Stimulated activated CD8-positive, alpha-beta memory T cell treated with anti-CD3 and anti-CD28 coated beads, Interleukin-7, amount 100 ng/mL, for 1 hour (primary cell): ENCODE measurements at places on chromosomes 6 and 20.

- peak; percentile 44 for DNase-seq
These were observed 37.4 kb downstream of the COX4I2 start for GRCh38 chr20:31674895-31675827.

- DNase-seq = no peak
These were observed 12.2 kb upstream of the AKIRIN2 start for GRCh38 chr6:87714093-87714842.

DNA sequence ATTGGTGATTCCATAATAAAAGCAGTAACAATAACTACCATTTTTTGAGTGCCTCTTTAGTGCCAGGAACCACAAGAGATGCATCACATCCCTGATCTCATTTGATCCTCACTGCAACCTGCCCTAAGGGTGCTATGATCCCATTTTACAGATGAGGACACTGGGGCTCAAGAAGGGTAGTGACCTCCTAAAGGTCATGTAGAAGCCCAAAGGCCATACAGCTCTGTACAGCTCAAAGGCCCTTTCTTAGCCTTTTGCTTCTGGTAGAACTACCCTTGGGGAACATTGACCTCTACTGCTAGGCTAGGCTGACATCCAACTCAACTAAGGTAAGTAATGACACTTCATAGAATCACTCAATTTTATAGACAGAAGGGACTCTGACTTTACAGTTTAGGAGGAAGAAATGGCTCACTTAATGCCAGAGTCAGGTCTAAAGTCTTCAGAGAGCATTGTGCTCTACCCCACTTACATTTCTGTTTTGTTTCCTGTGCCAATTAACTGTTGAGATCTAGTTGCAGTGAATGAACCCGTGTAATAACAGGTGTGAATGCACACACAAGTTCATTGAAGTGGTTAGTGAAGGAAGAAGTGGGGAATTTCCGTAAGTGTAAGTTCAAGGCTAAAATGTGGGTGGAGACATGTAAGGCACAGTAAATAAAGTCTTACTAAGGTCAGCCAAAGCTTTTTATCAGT, 10.7 kb downstream of the SLC9A8 start:
- no peak for DNase-seq

GRCh38 chr6:93799226-93799625, 379.9 kb upstream of the EPHA7 start:
- no peak for DNase-seq

GRCh38 chr6:150753371-150754064, 112.0 kb upstream of the MTHFD1L start:
- DNase-seq = no peak

- DNase-seq = no peak
These were observed 105.9 kb downstream of the MYB start for GRCh38 chr6:135286962-135287538.

GRCh38 chr6:149209871-149210775, 107.4 kb upstream of the TAB2 start:
- no peak for DNase-seq

GRCh38 chr6:1736346-1737105, 126.8 kb downstream of the FOXC1 start:
- DNase-seq = no peak

DNA sequence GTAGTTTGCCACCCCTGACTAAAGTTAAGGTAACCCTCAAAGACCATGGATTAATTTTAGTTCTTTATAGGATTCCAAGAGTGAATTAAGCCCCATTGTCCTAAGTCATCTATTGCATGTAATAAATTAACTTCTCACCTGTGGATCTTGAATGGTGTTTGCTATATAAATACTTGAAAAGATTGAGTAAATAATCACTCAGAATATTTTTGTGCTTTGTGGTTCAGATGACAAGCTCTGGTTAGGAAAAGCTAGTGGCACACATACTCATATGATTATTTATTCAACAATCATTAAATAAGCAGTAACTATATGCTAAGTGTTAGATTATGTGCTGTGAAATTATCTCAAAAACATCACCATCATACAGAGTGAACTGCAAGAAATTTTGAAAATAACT, 203.2 kb downstream of the OGFRL1 start:
- DNase-seq = no peak

GRCh38 chr6:42341771-42342553, 109.8 kb downstream of the TRERF1 start:
- no peak for DNase-seq

DNA sequence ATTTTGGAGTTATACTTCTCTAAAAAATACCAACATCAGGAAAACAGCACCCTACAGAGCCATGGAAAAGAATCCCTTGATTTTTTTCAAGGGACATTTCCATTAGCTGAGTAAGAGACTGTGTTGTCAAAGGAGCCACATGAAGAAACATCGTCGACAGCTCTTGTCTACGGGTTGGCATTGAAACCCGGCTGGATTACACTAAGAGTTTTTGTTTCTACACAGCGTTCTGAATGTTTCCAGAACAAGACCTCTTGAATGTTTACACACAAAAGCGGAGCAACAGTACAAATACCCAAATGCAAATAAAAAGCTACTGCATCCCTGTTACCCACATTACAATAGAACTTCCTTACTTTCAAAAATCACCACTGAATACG, 2.4 kb upstream of the MYLK4 start:
- DNase-seq = no peak

DNA sequence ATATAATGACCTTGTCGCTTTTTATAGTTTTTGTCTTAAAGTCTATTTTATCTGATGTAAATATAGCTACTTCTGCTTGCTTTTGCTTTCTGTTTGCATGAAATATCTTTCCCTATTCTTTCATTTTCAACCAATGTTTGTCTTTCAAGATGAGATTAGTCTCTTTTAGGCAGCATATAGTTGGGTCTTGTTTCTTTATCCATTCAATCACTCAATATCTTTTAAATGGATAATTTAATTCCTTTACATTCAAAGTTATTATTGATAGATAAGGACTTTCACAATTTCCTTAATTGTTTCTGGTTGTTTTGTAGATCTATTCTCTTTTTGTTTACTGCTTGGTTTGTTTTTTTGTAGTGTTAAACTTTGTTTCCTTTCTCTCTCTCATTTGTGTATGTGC, 43.5 kb upstream of the TPD52L1 start:
- DNase-seq = no peak

DNA sequence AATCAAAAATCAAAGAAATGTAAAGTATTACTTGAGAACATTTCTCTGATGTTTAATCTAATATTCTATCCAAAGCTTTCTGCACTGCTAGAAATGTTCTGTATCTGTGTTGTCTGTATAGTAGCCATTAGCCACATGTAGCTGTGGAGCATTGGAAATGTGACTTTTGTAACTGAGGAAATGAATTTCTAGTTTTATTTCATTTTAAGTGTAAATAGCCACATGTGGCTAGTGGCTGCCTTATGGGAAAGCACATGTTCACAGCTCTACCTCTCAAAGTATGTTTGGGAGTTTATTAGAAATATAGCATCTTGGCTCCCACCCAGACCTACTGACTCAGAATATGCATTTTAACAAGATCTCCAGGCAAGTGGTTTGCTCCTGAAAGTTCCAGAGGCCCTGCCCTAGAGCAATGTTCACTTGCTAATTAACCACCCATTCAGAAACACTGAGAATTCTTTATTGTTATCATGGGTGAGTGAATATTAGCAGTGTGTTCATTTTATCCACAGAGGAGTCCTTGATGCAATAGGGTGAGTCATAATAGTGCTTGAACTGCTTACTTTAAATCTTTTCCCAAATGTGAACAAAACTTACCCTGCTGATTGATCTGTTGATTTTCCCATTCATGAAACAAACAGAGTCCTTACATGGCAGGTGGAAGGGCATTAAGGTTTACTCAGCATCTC, 282.7 kb downstream of the PLCB1 start:
- no peak for DNase-seq

DNA sequence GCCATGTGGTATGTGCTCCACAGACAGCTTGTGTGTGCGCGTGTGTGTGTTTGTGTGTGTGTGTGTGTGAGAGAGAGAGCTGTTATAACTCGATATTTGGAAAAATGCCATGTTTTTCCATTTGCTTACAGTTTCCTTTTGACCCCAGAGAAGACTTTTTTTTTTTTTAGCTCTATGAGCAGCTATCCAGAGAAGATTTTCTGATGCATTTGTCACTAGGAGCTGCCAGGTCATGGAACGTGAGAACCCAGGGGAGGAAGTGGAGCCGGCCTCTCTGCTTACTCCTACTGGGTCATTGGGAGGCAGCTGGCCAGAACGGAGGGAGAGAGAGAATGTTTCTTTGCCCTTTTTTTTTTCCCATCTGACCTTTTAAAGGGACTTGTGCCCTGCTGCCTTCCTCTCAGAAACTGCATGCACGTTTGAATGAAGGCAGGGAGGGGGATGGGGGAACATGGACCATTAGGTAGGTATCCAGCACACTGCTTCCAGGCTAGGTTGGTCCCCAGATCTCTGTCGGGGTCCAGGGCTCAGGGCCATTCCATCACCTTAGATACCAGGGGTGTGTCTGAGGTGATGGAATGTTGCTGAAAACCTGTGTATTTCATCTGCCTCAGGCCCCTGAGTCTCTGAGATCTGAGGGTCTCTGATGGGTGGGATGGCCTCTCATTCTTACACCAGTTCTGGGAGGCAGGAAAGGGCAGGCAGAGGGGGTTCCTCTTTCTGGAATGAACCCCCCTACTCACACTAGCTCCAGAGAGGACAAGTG, 11.2 kb upstream of the MRPS18A start:
- DNase-seq = no peak

DNA sequence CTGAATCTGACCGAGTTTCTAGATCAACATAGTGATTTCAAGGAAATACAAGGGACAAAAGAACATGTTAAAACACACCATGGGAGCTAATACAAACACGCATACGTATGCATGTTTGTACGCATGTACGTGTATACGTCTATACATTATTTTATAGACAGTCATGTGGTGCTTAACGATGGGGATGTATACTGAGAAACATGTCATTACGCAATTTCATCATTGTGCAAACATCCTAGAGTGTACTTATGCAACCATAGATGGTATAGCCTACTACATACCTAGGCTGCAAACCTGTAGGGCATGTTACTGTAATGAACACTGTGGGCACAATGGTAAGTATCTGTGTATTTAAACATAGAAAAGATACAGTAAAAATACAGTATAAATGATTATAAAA, 25.0 kb upstream of the NELFCD start:
- DNase-seq = no peak

DNA sequence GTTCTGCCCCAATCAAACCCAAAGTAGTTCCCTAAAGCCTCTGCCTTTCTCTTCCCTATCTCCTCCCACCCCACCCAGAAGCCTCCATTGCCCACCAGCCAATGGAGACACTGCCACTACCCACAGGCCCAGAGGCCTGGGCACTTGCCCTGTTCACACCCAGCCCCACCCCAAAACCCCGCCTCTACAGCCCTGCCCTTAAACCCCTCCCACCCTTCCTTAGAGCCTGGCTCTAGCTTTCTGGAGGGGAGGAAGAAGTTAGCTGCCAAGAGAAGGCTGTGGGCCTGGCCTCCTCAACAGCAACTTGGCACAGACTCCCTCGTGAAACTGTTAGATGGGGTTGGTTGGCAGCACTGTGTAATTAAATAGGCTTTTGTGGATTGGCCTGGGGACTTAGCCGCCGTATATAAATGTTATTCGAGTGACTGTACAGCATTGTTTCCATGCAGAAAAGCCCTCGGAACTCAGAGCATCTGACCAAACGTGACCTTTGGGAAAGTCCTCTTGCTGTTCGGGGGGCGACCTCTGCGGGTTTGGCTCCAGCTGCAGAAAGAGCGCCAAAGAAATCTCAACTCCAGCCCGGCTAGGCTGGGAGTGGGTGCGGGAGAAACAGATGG, 31.4 kb downstream of the COL11A2 start:
- no peak for DNase-seq

DNA sequence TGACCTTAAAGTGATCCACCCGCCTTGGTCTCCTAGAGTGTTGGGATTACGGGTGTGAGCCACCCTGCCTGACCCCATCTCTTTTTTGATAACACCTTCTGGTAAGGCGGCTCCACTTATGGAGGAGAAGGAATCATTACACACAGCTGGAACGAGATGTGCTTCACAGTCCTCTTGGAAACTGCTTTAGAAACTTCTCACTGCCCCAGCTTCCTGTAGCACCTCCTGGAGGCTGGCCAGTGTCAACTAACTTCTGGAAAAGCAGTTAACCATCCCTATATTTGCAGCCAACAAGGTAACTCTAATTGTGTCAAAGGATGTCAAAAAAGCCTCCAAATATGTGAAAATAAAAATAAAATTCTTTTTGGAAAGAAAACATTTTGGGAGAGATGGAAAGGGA, 48.8 kb upstream of the BCLAF1 start:
- DNase-seq = no peak

DNA sequence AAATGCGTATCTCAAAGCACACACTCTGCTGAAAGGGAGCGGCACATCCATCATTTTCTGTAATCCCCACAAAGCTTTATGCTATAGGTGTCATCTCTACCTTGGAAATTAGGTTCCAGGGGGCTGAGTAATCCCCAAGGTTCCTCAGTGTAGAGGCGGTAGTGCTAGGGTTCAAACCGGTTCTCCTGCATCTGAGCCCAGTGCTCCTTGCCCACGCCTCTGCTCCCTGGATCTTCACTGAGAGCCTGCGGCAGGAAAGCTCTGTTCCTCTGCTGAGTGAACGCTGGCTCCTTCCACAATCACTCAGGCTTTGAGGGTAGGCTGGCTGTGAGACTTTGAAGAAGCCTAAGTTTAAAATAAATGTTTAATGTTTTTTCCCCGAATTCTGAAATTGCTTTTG, 24.9 kb downstream of the SLC22A23 start:
- DNase-seq = no peak

GRCh38 chr20:63699466-63700198, 3.2 kb downstream of the TNFRSF6B start:
- DNase-seq = no peak

GRCh38 chr20:34940081-34940481, 15.5 kb downstream of the GSS start:
- no peak for DNase-seq

- DNase-seq = no peak
These were observed 23.1 kb upstream of the MRGBP start for GRCh38 chr20:62772990-62773844.

DNA sequence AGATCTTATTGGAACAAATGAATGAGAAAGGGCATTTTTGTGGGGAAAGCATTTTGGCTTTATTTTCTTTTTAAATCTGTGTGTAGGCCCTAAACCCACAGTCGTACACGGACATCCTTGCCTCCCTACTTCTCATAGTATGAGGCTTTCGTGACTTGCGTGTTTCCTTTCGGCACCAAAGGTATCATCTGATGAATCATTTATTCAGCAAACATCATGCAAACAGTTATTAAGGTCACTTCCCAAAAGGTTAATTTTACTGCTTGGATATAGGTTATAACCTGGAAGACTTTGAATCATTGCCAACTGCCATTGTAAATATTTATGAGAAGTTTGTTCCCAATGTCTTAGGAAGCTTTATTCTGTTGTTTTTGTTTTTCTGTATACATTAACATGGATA, 15.1 kb upstream of the SLC22A2 start:
- DNase-seq = no peak

DNA sequence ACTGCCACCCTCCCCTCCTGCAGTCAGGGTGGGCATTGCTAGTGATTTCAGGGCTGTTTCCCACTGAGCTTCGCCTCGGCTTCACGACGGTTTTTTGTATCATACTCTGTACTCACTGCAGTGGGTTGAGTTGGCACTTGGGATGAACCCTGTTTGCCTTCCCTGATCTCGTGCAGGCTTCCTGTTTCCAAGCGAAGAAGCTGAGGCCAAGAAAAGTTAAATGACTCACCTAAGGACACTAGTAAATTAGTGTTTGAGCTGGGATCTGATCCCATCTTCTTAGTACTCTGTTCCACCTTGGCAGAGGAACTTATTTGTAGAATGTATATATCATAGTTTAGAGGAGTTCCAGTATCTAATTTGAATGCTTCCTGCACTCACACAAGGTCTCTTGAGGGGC, 50.3 kb upstream of the VSTM2L start:
- no peak for DNase-seq

GRCh38 chr6:28377879-28378278, 21.7 kb downstream of the ZSCAN12 start:
- no peak for DNase-seq
